Activated CD4-positive, alpha-beta T cell treated with anti-CD3 and anti-CD28 coated beads for 24 hours (primary cell): ENCODE measurements at places on chromosomes 2 and 18.

- no peak for DNase-seq
These were observed 1041.2 kb upstream of the CDH2 start for GRCh38 chr18:29218091-29218490.

DNA sequence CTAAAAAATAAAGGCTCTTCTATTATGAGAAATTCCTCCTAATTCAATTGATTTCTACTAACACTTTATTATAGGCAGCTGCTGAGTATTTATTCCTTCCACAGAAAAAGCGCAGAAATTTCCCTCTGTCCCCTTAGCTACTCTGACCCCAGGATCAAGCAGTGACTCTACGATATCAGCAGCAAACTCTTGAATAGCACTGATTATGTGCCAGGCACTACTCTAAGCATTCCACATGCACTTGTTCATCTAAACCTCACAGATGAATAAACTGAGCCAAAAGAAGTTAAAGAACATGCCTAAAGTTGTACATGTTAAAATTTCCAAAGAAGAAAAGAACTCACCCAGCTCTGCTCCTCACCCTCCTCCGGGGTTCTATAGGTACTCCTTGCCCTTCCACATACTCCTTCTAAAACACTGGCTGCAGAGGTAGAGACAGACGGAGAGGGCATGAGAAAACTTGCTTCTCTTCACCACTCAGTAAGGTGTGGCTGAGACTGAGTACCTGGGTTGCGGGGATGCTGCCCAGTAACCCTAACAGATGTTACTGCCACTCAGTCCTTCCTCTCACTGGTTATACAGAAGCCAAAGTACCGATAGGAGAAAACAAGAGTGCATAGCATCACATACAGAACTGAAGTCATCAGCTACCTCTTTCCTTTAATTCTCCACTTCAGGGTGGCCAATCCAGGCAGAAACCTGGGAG lies 9.9 kb downstream of the C1D start:
- DNase-seq, result no peak

DNA sequence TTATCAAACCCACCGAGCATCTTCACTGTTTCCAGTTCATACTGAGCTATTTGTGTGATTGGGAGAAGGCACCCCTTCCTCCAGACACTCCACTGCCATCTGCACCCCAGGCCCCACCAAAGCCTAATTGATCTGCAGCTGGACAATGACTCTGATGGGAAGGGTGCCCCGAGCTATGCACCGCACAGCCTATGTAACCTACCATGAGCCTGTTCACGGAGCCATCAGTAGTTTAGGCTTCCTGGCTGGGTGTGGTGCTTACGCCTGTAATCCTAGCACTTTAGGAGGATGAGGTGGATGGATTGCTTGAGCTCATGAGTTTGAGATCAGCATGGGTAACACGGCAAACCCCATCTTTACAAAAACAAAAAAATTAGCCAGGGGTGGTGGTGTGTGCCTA lies 17.8 kb upstream of the ASAP2 start:
- DNase-seq, result no peak

- DNase-seq, result no peak
These were observed 61.3 kb upstream of the RNU4ATAC start for GRCh38 chr2:121469356-121469755.

DNA sequence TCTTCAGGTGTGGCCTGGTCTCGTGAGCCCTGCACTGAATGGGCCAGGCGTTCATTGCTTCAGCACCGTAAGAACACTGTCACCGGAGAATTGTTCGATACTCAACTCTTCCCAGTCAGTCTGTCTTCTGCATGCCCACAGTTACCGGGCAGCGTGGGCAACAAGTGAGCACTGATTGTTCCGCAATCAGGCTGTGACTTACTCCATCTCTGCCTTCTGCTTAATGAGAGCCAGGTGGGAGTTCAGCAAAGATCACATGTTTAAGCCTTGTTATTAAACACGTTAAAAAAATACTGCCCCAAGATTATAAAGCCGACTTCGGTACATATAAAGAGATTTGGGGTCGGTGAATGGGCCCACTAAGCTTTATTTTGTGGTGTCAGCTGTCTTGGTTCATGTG lies 3.7 kb downstream of the STEAP3 start:
- no peak for DNase-seq

DNA sequence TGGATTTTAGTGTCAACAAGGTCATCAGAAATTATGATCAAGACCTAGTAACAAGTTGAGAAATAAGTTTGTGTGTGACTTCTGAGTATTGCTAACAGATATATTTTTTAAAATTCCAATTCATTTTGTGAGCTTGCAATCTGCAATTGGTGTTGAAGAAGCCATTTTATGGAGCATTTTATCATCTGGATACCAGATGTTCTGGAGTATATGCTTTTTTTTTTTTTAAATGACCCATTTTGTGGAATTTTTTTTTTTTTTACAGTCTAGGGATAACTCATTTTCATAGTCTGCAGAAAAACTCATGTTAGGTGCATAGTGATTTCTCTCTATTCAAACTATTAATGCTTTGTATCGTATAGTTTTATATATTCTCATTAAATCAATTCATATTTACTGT lies 12.6 kb downstream of the QPCT start:
- DNase-seq, result no peak

DNA sequence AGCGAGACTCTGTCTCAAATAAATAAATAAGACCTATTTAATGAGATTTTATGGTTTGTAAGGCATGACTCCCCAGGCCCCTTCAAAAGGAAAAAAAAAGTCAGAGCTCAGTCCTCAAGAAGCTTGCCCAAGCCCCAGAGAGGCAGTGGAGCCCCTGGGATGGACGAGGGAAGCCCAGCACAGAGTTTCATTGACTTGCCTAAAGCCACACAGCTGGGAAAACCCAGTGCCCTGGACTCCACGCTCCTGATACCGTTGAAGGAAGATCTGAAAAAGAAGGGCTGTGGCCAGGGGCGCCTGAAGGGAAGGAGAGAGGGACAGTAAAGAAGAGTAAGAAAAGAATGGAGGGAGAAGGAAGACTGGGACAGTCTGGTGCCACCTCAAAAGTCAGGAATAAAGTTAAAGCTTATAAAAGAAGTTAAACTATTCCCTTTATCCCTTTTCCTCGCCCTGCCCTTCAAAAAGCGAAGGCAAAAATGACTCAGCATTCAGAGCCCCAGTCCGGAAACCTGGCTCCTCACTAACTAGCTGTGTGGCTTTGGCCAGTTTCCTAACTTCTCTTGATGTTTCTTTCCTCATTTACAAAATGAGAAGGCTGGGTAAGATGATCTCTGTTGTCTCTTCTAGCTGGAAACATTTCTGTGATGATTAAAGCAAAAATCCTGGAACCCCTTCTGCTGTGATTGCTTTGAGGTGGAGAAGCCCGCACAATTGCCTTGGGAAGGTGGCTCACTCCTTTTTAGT lies 46.7 kb downstream of the LYPD1 start:
- DNase-seq, result no peak

GRCh38 chr2:21727101-21727500 lies 603.3 kb downstream of the TDRD15 start:
- DNase-seq, result no peak

- no peak for DNase-seq
These were observed 251.3 kb downstream of the PARD3B start for GRCh38 chr2:204796581-204796980.

GRCh38 chr2:100294162-100294497 lies 28.2 kb downstream of the LONRF2 start:
- no peak for DNase-seq

GRCh38 chr2:18445433-18446320 lies 114.8 kb downstream of the RDH14 start:
- DNase-seq, result no peak

- DNase-seq, result no peak
These were observed 800.5 kb downstream of the CBLN2 start for GRCh38 chr18:71743634-71744033.

GRCh38 chr2:161312996-161313395 lies 4.8 kb downstream of the PSMD14 start:
- no peak for DNase-seq

DNA sequence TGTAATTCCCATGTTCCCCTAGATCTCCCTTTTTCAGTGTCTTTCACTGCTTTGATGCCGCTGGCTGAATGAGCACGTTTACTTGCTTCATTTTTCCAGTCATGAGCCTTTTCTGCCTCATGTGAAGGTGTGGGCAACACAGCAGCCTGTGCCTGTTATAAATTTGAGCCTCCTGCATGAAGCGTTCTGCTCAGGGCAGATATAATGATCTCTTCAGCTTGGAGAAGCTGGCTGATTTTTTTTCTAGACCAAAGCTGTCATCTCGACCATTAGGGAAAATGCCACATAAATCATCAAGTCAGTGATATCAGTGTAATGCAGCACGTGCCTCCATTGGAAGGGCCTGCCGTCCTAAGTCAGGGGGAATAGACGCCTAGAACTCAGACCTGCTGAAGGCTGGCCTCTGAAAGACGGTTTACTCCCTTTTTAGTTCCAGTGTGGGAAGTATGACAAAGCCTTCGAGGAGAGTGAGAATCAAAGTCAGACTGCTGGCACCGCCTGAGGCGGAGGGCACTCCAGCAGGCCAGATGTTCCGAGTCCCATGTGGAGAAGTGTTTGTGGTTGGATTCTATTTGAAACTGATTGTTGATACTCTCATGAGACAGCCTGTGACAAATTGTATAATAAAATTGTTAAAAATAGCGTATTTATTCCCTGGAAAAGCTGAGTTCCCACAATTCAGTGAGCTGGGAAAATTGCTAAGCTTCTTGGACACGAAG lies 196.5 kb downstream of the MYO1B start:
- no peak for DNase-seq

DNA sequence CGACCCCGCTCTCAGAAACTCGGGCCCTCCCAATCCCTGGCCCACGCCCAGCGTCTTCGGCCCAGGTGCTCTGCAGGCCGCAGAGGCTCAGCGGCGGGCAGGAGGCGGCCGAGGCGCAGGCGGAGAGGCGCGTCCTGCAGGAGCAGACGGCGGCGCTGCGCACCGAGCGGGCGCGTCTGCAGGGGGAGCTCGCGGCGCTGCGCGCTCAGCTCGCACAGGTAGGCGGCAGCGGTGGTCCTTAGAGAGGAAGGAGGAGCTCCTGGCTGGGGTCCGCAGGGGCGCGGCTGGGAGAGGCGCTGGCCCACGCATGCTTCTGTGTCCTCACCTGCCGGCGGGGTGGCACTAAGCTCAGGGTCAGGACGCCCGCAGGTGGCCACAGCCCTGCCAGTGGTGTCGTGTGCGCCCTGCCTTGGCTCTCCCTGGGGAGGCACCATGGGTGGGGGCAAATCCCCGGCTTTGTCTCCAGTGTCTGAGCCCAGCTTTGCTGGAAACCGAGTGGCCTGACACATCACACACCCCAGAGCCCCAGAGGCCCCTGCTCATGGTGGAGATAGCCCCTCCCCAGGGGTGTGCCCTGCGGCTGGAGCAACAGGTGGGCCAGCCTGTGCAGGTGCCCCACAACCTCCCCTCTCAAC lies 14.9 kb upstream of the SNED1 start:
- DNase-seq, result peak; percentile 17

GRCh38 chr18:38454764-38455469 lies 889.3 kb upstream of the CELF4 start:
- DNase-seq, result no peak

- no peak for DNase-seq
These were observed 99.0 kb downstream of the DGKD start for GRCh38 chr2:233453111-233453915.
